EH (cell line): ENCODE measurements at places on chromosomes 7 and 10.

GRCh38 chr7:148212731-148213130, 377.8 kb upstream of the C7orf33 start:
- DNase-seq, result no peak

DNA sequence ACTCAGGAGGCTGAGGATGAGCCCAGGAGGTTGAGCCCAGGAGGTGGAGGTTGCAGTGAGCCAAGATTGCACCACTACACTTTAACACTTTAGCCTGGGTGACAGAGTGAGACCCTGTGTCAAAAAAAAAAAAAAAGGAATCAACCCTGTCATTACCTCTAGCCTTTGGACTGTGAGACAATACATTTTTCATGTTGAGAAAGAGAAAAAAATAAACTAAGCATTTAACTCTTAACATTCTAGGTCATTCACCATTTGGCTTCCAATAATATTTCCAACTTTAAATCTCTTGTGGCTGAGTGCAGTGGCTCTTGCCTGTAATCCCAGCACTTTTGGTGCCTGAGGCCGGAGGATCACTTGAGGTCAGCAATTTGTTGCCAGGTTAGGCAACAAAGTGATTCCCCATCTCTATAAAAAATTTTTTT, 41.9 kb upstream of the TPST1 start:
- DNase-seq, result no peak

- DNase-seq, result peak; percentile 55
Measured at GRCh38 chr10:15794569-15794968, 65.7 kb downstream of the MINDY3 start.

- DNase-seq, result no peak
Measured at GRCh38 chr7:77619314-77619713, 76.9 kb upstream of the RSBN1L start.

- no peak for DNase-seq
Measured at GRCh38 chr10:94025806-94026205, 32.1 kb downstream of the PLCE1 start.
